ENCODE measurements at places on chromosomes 1 and 21.

- no peak for DNase-seq
Observed at GRCh38 chr1:224170748-224171478, 12.1 kb upstream of the DEGS1 start.

DNA sequence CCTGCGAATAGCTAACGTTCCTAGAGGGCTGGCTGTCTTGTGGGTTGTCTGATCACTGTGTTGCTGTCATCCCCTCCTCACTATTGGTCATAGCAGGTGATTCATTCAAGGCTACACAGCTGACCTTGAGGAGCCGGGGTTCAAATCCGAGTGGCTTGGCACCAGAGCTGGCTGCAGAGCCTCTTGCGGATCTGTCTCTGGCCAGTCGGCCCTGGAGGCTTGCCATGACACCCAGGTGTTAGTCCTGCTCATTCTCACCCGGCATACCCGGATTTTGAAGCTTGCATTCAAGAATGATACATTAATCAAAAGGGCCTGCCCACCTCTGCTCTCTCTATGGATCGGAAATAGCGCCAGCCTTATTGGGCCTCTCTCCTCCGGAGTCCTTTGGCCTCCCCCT lies 110.4 kb downstream of the DHRS3 start:
- no peak for DNase-seq

- DNase-seq, result no peak
Observed at GRCh38 chr1:82032068-82032467, 231.3 kb downstream of the ADGRL2 start.

- DNase-seq, result peak; percentile 56
Observed at GRCh38 chr1:35451125-35451528, 106.1 kb downstream of the KIAA0319L start.

DNA sequence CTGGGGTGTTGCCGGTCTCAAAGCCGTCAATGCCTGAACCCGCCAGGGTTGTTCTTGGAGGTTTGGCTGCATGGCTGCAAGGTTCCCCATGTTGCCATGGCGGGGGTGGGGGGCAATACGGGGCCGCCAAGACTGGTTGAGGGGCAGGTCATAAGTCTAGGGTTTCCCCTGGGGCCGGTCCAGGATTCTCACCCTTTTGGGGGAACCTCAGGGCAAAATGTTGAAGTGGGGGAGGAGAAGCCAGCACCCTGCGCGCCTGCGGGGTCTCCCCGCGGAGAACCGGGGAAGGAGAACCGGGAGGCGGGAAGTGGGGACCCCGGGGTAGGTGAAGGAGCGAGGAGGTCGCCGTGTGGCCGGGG lies 401 bp upstream of the ARHGEF10L start:
- no peak for DNase-seq

DNA sequence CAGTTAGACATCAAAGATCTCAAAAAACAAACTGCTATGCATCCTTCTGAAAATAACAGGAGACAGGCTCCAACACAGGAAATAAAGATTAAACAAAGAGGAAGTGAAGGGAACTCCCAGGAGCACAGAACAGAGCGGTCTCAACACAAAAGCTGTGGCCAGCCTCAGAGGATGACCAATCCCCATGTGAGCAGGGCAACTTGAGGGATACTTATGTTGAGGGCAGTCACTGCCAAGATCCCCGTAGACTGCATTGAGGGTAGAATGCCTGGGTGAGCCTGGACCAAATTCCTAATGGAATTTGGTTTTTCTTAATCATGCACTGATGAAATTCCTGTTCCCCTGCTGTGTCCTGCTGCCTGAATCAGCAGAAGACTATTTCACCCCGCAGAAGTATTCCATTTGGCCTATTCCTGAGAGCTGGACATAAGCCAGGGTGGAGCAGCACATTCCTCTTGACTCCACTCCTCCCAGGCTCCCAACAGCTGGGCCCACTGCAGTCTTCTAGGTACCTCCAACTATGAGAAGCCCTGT lies 49.0 kb downstream of the JAK1 start:
- no peak for DNase-seq

GRCh38 chr1:221089803-221090202 lies 210.6 kb downstream of the HLX start:
- DNase-seq, result no peak

- no peak for DNase-seq
Observed at GRCh38 chr1:225868631-225869330, 13.4 kb downstream of the TMEM63A start.

- DNase-seq, result no peak
Observed at GRCh38 chr1:98129491-98129890, 208.7 kb upstream of the DPYD start.

DNA sequence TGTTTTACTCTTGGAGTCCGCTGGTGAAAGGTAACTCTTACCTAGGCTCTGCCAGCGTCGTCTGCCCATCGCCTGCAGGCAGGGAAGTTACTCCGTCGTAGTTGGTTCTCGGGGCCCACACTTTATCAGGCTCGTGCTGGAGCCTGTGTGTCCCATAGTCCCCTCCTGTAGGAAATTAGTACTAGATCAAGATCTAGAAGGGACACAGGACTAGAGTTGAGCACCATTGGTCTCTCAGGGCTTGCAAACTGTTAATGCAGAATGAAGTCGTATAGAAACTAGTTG lies 940 bp downstream of the SRRM1 start:
- no peak for DNase-seq

- DNase-seq, result no peak
Observed at GRCh38 chr1:248714248-248714647, 11.7 kb upstream of the OR14I1 start.

DNA sequence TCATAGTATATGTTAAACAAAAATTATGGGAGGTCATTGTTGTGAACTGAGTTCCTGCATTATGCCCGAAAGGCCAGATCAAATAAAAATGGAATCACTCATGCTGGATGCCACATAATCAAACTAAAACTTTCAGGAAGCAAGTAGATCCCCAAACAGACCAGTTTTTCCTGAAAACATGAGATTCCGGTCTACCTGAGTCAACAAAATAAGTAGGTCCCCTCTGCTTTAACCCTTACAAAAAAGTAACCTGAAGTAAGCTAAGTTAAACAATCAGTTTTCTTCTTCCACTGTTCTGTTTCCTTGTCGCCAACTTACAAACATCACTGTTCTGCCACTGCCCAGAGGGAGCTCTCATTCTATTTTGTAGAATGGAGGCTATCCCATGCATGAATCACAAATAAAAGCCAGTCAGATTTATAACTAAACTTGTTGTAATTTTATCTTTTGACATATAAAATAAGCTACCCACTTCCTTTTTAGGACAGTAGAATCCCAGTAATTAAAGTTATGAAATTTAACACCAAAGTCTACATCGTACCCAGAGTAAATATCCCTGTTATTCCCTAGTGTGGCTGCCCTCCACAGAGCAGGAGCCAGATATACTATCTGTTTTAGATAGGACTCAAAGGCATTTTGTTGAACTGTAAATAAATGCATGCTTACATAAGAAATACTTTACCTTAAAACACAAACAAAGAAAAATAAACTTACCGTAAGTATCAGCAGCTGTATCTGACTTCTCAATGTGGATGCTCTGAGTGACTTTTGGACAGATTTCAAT lies 149.4 kb downstream of the TIAM1 start:
- DNase-seq, result no peak

GRCh38 chr1:6695868-6696267 lies 5.7 kb downstream of the DNAJC11 start:
- DNase-seq, result no peak

DNA sequence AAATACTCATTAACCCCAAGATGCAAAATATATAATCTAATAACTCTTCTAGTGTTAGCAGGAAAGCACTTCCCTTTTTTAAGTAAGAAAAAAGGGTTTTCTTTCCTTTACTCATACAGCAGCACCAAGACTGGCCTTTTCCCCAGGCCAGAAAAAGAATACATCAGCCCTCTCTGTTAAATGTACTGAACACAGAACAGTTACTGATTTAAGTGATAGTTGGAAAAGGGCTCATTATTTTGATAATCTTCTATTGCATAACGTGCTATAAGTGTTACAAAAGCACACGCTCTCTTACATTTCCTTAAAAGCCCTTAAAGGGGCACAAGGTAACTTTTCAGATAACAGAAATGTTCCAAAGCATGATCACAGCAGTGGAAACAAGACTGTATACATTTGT lies 142.9 kb downstream of the TIAM1 start:
- DNase-seq, result no peak

- no peak for DNase-seq
Observed at GRCh38 chr1:9942399-9942938, 722 bp downstream of the LZIC start.

GRCh38 chr1:187854457-187854856 lies 1025.7 kb downstream of the PLA2G4A start:
- DNase-seq, result no peak

DNA sequence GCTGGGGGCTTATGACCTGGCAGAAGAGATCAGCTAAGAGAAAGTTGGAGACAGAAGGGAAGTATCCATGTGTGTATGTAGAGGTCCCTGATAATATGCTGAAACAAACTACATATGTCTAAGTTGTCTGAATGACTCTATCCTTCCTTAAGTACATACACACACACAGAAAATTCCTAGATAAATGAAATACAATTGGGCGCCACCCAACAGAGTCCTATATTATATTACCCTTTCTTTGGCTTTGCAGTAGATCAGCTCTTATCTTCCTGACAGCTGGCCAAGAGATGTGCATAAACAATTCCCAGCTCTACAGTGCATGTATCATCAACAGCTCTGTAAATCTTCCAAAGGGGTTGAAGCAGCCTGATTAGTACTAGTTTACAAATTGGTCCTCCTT lies 40.1 kb downstream of the SORT1 start:
- DNase-seq, result no peak

DNA sequence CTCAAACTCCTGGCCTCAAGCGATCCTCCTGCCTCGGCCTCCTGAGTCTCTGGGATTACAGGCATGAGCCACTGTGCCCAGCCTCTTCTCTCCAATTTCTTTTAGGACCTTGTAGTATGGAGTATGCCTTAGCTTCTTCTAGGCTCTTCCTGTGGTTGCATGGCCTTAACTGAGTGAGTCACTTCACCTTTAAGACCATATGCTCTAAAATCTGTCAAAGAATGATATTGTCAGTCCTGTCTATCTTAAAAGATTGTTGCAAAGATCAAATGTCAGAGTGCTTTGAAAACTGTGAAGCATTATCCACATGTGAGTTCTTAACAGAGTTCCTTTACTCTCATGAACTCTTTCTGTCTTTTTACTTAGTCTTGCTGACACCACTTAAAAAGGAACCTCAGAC lies 37.2 kb downstream of the ATP2B4 start:
- DNase-seq, result no peak

DNA sequence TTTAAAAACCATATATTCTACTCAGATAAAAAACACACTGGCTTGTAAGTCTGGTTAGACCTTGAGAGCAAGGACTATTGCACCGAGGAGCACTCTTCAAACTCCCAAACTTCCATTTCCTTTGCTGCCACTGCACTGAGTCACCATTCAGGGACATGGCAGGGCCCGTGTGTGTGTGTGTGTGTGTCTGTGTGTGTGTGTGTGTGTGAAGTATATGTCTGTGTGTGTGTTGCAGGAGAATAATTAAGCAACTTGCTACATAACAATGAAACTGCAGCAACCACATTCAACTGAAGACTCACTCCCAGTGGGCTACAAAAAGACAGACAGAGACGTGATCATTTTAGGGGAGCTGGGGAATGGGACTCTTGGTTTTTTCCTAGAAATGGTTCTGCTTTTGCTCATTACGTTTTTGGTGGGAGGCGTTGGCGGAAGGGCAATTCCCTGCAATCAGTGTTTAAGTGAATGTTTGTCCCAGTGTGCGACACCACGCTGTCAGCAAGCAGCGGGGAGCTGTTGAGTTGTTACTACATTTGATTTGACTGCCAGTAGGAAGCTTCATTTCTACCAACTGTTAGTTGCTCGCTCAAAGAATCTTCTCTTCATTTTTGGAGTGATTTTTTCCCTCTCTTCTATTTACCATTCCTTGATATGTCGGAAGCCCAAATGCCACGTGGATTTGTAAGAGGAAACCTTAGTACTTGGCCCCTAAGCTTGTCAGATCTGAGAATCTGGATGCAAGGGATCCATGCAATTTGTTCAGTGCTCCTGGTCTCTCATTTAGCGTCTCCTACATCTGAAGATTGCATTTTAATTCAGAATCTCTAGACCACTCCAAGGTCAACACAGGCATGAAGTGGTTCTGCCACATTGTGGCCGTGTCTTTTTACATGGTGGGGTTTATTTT lies 36.1 kb downstream of the ESRRG start:
- no peak for DNase-seq

- peak; percentile 36 for DNase-seq
Observed at GRCh38 chr1:22420455-22421053, 31.1 kb upstream of the ZBTB40 start.

GRCh38 chr1:180954005-180954800 lies 41.5 kb downstream of the KIAA1614 start:
- peak; percentile 52 for DNase-seq

DNA sequence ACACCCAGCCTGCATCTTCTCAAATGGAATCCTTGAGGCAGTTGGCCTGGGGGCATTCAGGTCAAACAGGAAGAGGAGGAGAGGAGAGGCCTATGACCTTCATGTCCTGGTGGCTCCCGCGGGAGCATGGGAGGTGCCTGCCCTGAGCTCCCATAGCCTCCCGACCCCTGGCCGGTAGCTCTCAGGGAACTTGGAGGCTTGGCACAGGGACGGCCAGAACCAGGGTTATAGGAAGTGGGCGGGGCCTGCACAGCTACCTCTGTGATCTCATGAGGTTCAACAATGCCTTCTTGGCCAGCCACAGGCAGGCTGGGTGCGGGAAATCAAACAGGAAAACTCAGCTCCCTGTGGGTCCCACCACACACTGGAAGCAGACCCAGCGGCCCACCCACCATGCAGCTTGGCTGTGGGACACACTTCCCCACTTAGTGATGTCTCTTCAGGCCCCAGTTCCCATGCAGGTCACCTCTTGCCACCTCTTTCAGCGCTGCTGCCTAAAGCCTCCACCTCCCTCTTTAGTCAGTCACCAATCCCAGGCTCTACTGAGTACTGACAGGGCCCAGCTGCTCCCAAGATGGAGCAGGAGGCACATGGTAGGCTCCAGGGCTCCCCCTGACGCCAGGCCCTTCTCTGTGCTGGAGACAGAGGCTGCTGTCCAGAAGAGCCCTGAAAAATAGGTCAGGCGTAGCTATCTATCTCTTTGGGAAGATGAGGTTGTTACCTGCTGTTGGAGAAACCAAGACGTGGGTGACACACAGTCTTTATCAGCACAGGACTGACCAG lies at the start of gene SLFNL1:
Gene SLFNL1 (minus strand): TSS at position 200 of the 783 bp plus-strand sequence. CDS start 1,065 bp downstream, outside the sequence.
- no peak for DNase-seq

GRCh38 chr1:8472668-8473067 lies 154.8 kb downstream of the SLC45A1 start:
- peak; percentile 10 for DNase-seq

DNA sequence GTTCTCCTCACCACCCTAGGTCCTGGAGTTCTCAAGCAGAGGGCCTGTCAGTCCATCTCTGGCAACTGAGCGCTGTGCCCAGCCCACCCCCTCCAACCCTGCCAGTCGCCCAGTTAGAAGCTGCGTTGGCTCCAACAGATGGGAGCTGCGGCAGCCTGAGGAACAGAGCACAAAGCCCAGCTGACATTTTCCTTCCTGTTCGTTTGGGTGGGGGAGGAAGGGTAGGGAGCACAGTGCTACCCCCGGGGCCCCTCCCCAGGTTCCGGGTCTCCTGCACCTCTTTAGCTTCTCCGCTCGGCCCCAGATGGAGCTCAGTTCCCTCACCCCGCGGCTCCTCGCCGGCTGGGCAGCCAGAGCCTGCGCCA lies 1.4 kb downstream of the LRRN2 start:
- no peak for DNase-seq
